ENCODE measurements at places on chromosomes 12 and 14. TPM values are rescaled to one million over a fixed set of nuclear protein-coding genes. Genes with fewer than 3 reads are reported as not detected.

- DNase-seq, result no peak
Observed at GRCh38 chr12:96070670-96071279, 35.4 kb upstream of the LTA4H start.

GRCh38 chr14:103763730-103764488, 48.3 kb downstream of the ZFYVE21 start:
- DNase-seq, result no peak

DNA sequence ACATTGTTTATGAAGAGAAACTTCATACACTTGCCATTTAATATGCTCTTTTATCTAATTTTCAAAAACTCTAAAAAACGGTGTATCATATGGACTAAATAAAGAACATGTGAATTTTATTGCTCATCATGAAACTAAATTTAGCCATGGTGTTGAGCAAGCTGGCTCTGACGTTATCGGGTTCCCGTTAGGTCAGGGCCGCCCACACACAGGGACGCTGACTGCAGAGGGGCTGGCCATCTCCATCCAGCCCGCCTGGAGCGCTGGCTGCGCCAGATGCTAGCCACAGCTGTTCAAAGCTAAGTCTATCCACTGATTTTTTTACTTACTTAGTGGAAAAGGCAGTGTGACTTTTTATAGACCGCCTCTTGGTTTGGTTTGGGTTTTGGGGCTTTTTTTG, 36.5 kb upstream of the DYNC1H1 start:
- peak; percentile 93 for DNase-seq

- DNase-seq, result no peak
Observed at GRCh38 chr12:53476769-53477209, 22.5 kb downstream of the MAP3K12 start.

The MAP4K5 gene
- total RNA-seq, result 87.0 TPM

- DNase-seq, result no peak
Observed at GRCh38 chr12:77745624-77746023, 85.1 kb upstream of the NAV3 start.

The EEA1 gene
- total RNA-seq, result 27.0 TPM

The FCF1 gene
- total RNA-seq, result 19.1 TPM

GRCh38 chr14:94655169-94655710, 43.0 kb downstream of the SERPINA3 start:
- DNase-seq, result no peak

GRCh38 chr12:81296556-81297305, 218.9 kb downstream of the ACSS3 start:
- DNase-seq, result no peak

GRCh38 chr12:47979166-47979565, 15.8 kb downstream of the TMEM106C start:
- DNase-seq, result no peak

- no peak for DNase-seq
Observed at GRCh38 chr14:94445003-94445402, 7.6 kb downstream of the SERPINA11 start.

- DNase-seq, result no peak
Observed at GRCh38 chr14:38592764-38593442, 337.0 kb upstream of the CLEC14A start.

DNA sequence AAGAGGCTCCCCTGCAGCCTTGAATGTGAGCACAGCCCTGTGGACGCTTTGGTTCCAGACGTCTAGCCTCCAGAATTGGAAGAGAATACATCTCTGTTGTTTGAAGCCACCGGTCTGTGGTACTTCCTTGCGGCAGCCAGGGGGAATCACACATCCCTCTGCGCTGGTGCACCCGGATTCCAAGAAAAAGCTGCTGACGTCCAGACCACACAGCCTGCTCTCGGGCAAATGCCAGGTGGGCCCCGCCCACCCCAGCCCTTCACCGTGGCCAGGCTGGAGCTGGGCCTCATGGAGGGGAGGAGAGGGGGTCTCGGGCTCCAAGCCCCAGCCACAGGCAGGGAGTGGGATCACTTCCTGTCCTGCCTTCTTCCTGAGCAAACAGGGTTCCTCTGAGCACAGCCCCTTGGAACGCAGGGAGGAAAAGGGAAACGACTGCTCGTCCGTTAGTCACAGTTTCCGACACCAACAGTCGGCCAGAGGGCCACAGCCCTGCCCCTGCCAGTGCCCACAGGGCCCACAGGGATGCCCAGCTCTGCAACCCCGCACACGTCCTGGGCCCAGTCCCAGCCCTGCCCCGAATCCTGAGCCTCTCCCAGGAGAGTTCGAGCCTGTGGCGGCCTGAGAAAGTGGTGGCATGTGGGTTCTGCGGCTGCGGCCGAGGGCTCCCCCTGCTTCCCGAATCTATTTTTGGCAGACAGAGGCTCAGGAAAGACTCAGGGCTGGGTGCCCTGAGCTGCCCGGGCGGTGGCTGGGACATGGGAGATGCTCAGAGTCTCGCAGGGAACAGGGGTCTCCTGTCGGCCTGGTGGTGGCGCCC, 85.3 kb downstream of the RFLNA start:
- DNase-seq, result peak; percentile 82
